ENCODE measurements at places on chromosomes 2 and 18. TPM values are rescaled to one million over a fixed set of nuclear protein-coding genes. Genes with fewer than 3 reads are reported as not detected.

DNA sequence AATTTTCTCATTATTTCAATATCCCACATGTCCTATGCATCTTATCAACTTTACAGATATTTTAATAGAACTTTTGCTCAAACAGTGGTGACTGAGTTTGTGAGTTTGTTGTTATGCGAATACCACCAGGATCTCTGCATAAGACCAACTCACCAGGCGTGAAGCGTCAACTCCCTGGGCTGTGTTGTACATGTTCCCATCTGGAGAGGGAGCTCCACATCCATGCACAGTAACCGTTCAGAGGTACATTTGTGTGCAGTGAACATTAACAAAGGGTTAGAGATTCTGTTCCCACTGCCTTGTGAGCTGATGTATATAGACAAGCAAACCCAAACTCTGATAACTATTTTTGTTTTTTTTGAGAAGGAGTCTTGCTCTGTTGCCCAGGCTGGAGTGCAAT lies 188.7 kb downstream of the MYT1L start:
- H3K4me3 ChIP-seq = no peak overlapping the region
- peaks cover 4% of the 10 kb centered on the region for H3K4me1 ChIP-seq
- 0 out of 2 replicates have a peak, but pooled peaks cover 4% of the 10 kb centered on the region for H3K36me3 ChIP-seq
- no peaks in the 10 kb centered on the region for H3K27me3 ChIP-seq

Gene C2orf78
- 0.09 TPM for total RNA-seq

- H3K4me1 ChIP-seq = no peaks in the 10 kb centered on the region
- no peak for DNase-seq
- H3K4me3 ChIP-seq = no peak overlapping the region
- H3K27ac ChIP-seq = no peak overlapping the region
- no peaks in the 10 kb centered on the region for H3K36me3 ChIP-seq
These were observed 41.2 kb upstream of the KLF11 start for GRCh38 chr2:10002109-10002508.

Gene G6PC2
- total RNA-seq = not detected

- no peaks in the 10 kb centered on the region for H3K27me3 ChIP-seq
- no peak for DNase-seq
- no peaks in the 10 kb centered on the region for H3K4me1 ChIP-seq
- H3K4me3 ChIP-seq = no peak overlapping the region
These were observed 150.5 kb upstream of the NCKAP5 start for GRCh38 chr2:133718688-133719201.

DNA sequence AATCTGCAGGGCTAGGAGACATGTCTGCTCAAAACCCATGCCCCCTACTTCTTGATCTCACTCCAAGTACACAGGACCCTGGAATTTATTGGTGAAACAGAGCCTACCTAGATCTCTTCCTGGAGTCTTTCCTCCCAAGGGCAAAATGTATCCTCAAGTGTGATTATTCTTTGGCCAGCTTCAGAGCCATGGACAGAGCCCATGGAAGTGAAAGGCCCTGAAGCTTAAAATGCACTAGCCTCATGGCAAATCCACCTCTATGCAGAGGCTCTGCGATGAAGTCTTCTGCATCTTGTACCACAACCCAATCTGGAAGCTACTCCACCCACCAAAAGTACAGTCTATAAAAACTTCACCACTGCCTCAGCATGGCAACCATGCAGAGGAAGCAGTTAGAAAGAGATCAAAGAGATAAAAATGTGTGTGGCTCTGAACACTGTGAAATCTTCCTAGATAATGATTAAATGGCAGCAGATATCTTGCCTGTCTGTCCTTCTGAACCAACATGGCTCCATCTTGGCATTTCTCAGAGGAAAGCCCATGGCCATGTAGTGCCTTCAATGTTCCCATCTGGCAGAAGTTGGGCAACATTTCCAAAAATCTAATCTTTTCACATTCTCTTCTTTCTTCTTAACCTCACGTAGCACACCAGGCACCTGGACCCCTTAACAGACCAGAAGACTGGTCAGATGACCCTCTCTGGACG lies 142.9 kb upstream of the KLF7 start:
- no peaks in the 10 kb centered on the region for H3K36me3 ChIP-seq
- H3K4me3 ChIP-seq = no peak overlapping the region
- no peaks in the 10 kb centered on the region for H3K27me3 ChIP-seq
- no peak overlapping the region for H3K27ac ChIP-seq

Gene TUBA3E
- total RNA-seq = 0.13 TPM

DNA sequence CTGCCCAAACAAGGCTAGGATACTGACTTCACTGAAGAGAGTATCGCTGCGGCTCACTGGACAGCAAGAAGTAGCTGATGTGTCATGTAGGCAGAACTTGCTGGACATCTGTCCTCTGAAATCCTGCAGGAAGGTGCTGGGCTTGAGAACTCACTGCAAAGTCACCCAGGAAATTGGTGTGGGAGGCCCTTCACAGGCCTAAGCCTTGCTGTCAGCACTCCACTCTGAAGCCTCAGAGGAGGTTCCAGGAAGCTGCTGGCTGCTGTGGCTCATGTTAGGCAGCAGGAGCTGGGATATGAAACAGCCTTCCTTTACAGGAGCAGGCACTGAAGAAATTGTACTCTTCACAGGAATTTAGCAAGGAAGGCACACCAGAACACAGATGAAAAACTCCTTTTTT lies 88.3 kb upstream of the CCDC68 start:
- H3K27ac ChIP-seq = no peak overlapping the region
- no peaks in the 10 kb centered on the region for H3K36me3 ChIP-seq
- H3K27me3 ChIP-seq = no peaks in the 10 kb centered on the region
- H3K4me1 ChIP-seq = no peaks in the 10 kb centered on the region
- H3K4me3 ChIP-seq = no peak overlapping the region
- no peak for DNase-seq

DNA sequence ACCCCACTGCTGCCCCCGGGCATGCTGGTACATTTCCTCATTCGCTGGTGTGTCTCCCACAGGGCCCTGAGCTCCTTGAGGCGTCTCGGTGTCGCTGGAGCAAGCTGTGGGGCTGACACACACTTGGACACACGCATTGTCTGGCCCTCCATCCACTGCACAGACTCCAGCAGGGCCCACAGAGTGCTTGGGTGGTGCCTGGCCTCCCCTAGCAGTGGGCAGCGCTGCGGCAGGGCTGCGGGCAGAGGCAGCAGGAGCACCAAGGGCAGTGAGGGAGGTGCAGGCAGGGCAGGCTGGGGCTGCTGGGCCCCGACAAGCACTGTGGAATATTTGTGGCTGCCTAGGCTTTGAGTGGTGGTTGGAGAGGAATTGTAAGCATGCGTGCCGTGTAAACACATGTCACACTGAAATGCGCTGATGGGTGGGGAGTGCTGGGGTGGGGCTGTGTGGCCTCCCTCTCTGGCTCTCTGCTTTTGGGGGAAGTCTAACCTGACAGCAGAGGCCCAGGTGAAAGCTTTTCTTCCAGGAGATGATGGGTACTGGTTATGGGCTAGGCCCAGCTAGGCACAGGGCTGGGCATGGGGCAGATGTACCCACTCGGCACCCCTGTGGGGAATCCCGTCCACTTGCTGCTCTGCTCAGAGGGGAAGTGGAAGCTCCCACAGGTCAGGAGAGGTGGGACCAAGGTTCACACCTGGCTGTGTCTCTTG lies 55.5 kb upstream of the HS6ST1 start:
- DNase-seq = no peak
- no peaks in the 10 kb centered on the region for H3K4me1 ChIP-seq
- no peak overlapping the region for H3K27ac ChIP-seq
- H3K36me3 ChIP-seq = no peaks in the 10 kb centered on the region

DNA sequence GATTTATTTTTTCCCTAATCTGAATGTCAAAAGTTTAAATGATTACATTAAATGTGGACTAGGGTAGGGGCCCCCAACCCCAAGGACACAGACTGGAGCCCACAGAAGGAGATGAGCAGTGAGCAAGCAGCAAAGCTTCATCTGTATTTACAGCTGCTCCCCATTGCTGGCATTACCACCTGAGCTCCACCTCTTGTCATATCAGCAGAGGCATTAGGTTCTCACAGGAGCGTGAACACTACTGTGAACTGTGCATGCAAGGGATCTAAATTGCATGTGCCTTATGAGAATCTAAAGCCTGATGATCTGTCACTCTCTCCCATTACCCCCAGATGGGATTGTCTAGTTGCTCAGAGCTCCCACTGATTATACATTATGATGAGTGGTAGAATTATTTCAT lies 3.8 kb downstream of the MOB1A start:
- H3K27me3 ChIP-seq = no peaks in the 10 kb centered on the region
- no peaks in the 10 kb centered on the region for H3K4me1 ChIP-seq
- peaks cover 40% of the 10 kb centered on the region for H3K36me3 ChIP-seq
- no peak overlapping the region for H3K27ac ChIP-seq
- no peak overlapping the region for H3K4me3 ChIP-seq
- DNase-seq = no peak

Gene C1QL2
- total RNA-seq = 0.81 TPM

DNA sequence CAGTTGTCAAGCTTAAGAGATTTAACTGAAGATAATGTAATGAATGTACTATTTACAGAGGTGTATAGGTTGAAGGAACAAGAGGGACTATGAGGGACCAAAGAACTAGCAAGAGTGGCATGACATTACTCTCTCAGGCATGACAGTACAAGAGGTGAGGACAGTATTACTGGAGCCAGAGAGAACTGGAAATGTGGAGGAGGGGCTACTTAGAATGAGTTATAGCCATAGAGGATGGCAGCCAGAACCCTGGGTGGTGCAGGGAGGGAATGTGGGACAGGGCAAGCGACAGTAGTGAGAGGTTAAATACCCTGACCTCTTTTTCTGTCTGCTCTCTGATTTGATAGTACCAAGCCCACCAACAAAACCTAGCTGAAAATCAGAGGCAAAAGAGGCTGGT lies 122.6 kb upstream of the UGP2 start:
- H3K27ac ChIP-seq = no peak overlapping the region
- H3K27me3 ChIP-seq = no peaks in the 10 kb centered on the region
- peaks cover 4% of the 10 kb centered on the region for H3K36me3 ChIP-seq

DNA sequence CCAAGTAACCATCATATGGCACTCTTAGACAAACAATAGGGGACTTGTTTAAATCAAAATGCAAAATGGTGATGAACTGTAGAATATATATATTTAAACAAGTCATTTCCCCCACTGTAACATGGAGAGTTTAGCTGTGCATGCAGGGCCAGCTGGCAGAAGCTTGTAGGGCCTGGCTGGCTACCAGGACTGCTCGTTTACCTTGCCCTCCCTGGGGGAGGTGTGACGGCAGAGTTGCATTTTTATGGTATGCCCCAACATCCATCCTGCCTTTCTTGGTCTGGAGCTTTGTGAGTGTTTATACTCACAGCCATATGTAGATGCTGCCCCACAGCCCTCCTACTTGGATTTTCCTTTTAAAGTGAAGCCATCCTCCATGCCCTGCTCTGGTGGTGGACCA lies 101.7 kb upstream of the ZFP36L2 start:
- no peaks in the 10 kb centered on the region for H3K27me3 ChIP-seq
- no peak overlapping the region for H3K4me3 ChIP-seq
- no peaks in the 10 kb centered on the region for H3K36me3 ChIP-seq
- DNase-seq = no peak

- peak; percentile 70 for DNase-seq
- no peak overlapping the region for H3K27ac ChIP-seq
- H3K27me3 ChIP-seq = no peaks in the 10 kb centered on the region
- no peak overlapping the region for H3K4me3 ChIP-seq
- H3K36me3 ChIP-seq = peaks cover 14% of the 10 kb centered on the region
These were observed 89.6 kb downstream of the ACTR3 start for GRCh38 chr2:113979191-113980128.

GRCh38 chr2:128832946-128833663 lies 514.4 kb upstream of the HS6ST1 start:
- peaks cover 3% of the 10 kb centered on the region for H3K4me1 ChIP-seq
- no peaks in the 10 kb centered on the region for H3K36me3 ChIP-seq

- H3K27ac ChIP-seq = no peak overlapping the region
- no peaks in the 10 kb centered on the region for H3K27me3 ChIP-seq
- H3K4me3 ChIP-seq = no peak overlapping the region
- no peaks in the 10 kb centered on the region for H3K4me1 ChIP-seq
- DNase-seq = no peak
- H3K36me3 ChIP-seq = no peaks in the 10 kb centered on the region
These were observed 13.6 kb upstream of the RTN4 start for GRCh38 chr2:55063713-55064323.

DNA sequence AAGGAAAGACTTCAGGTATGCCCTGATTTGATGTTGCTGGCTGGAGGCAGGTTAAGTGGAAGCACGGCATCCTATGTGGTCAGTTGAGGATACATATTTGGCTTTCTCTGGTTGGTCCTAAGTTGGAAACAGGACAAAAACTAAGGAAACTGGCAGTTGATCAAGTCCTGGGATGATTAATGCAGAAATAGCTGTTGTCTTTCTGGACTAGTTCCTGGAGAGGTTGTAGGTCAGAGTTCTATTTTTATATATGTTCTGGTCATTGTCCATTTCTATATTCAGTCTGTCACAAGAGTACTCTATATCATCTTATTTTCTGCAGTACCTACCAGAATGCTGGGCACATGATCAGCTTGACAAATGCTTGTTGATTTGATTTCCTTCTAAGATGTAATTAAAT lies 4.0 kb upstream of the SLC35F5 start:
- H3K4me1 ChIP-seq = no peaks in the 10 kb centered on the region
- no peak for DNase-seq
- H3K27ac ChIP-seq = no peak overlapping the region
- H3K4me3 ChIP-seq = no peak overlapping the region

Gene ARL4C
- total RNA-seq = 12.0 TPM

DNA sequence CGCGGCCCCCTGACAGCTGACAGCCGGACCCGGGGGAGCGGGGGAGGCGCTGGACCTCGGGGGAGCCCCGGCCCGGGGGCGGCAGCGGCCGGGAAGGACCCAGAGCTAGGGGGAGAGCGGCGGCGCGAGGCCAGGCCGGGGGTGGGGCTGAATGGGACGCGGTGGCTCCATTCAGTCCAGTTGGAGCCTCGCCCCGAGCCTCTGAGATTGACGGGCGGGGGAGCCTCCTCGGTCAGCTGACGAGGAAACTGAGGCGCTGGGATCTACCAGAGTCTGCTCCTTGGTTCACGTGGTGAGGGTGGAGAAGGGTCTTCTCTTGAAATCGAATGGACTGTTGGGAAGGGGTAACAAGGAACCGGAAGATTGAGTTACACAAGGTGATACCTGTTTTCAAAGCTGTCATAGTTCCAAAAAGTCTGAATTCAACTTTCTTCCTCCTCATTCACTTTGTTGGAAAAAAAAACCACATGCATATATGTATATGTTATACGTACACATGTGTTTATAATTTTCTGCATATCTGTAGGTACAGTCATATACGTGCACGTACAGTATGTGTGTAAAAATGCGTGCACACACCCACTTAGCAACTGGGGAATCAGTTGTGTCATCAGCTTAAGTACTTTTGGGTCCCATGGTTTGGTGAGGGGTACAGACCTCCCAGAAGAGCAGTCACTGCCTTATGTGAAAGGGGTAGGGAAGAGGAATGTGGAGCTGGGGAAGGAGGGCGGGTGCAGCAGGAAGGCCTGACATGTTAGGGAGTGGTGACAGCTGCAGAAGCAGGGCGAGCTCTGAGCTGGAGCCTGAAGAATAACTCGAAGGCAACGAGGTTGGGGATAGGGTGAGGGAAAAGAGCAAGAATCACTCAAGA lies 628 bp downstream of the PPP1R7 start:
- no peak overlapping the region for H3K27ac ChIP-seq
- peak overlapping the region; percentile 87 for H3K4me3 ChIP-seq
- no peak for DNase-seq
- H3K27me3 ChIP-seq = no peaks in the 10 kb centered on the region
- no peaks in the 10 kb centered on the region for H3K36me3 ChIP-seq
- H3K4me1 ChIP-seq = peaks cover 12% of the 10 kb centered on the region

GRCh38 chr18:53268455-53268854 lies 928.5 kb downstream of the DCC start:
- no peak overlapping the region for H3K4me3 ChIP-seq
- H3K36me3 ChIP-seq = no peaks in the 10 kb centered on the region
- no peak overlapping the region for H3K27ac ChIP-seq
- H3K4me1 ChIP-seq = no peaks in the 10 kb centered on the region

All from H9 (cell line).